ENCODE measurements at places on chromosomes 2 and 18. TPM values are rescaled to one million over a fixed set of nuclear protein-coding genes. Genes with fewer than 3 reads are reported as not detected.

Gene PPP1R1C
- 9.3 TPM for total RNA-seq

DNA sequence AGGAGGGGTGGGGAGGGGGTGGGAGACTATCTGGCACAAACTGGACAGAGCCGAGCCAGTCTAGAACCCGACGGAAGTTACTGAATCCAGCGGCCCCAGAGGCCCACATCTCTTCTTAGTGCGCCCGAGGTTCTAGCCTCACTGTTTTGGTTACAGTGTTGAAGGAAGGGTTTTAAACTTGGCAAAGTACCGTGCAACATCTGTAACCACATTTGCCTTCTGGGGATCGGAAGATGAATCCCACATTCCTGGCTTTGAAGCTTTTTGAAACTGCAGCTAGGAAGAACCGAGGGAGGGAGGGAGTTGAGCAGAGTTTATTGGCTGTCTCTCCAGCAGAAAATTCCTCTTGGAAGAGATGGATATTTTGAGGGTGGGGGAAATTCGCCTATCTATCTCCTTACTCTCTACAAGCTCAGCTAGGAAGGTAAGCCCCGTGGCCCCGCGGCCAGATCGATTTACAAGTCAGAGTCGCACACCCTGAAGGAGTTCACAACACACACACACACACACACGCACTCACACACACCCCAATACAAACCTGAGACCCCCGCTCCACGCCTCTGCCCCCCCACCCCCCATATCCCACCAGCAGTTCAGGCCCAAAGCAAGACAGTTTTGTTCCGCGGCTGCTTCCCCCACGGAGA, 1.0 kb downstream of the ACVR1 start:
- DNase-seq = peak; percentile 72

DNA sequence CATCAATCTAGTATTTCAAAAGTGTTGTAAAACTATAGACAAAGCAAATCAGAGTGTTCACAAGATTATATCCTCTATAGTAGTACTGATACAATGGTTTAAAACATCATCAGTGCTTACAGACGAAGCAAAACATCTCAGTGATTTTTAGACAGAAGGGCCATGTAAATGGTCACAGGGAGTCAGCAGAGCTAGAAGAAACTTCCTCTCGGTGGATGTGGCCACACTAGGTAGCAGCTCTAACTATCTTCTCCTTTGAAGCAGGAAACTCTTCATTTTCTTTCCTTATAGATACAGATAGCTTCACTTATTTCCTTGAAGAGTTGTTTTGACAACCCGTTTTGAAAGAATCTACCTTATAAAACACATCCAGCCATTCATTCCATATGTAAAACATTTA, 80.4 kb upstream of the CD226 start:
- no peak for DNase-seq

- DNase-seq = no peak
Measured at GRCh38 chr2:201183365-201183727, 405 bp downstream of the CASP10 start.

- DNase-seq = no peak
Measured at GRCh38 chr18:35136248-35136647, 95.0 kb downstream of the MAPRE2 start.

GRCh38 chr2:85797921-85798320, 44.1 kb downstream of the ATOH8 start:
- peak; percentile 74 for DNase-seq

GRCh38 chr2:205086662-205087061, 541.4 kb downstream of the PARD3B start:
- no peak for DNase-seq

Gene HOXD9
- not detected for total RNA-seq

Gene PDE6D
- total RNA-seq = 52.6 TPM

Gene SPP2
- not detected for total RNA-seq

GRCh38 chr2:163302141-163302540, 433.7 kb downstream of the FIGN start:
- no peak for DNase-seq

DNA sequence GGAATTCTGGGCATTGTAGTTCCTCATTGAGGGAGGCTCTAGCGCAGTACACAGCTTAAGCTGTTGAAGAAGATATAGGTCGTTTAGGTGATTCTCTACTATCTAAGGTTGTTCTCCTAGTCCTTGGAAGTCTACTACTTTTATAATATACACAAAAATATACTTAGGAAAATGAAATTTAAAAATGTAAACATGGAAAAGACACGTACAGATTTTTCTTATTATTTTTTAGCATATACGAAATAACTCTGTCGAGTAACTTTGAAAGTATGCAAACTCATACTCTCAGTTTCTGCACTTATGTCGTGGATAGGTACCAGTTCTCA, 272 bp upstream of the FASTKD1 start:
- DNase-seq = no peak

Gene KATNAL2
- 39.9 TPM for total RNA-seq

- DNase-seq = no peak
Measured at GRCh38 chr2:196415384-196415783, 224.1 kb upstream of the CCDC150 start.

GRCh38 chr2:39516347-39517101, 79.4 kb upstream of the MAP4K3 start:
- peak; percentile 52 for DNase-seq

Gene RAB6C
- total RNA-seq = not detected

Gene FOXD4L1
- not detected for total RNA-seq

DNA sequence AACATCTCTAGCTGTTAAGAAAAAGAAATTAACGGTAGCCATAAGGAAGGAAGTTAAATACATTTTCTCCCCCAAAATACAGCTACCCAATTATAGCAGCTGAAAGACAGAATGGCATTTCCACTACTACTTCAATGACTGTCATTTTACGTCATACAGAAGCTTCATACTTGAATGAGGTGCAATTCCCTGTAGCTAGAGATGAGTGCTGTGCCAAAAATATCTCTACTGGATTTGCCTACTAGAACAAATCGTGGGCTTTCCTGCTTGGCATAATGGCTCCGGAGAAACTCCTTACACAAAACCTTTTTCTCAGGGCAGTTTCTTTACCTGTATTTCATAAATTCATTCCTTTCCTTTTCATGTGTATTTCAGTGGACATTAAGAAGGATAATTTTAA, 36.3 kb upstream of the NRXN1 start:
- DNase-seq = no peak

Gene KIAA2012
- not detected for total RNA-seq

Gene MOGAT1
- total RNA-seq = 2.0 TPM

DNA sequence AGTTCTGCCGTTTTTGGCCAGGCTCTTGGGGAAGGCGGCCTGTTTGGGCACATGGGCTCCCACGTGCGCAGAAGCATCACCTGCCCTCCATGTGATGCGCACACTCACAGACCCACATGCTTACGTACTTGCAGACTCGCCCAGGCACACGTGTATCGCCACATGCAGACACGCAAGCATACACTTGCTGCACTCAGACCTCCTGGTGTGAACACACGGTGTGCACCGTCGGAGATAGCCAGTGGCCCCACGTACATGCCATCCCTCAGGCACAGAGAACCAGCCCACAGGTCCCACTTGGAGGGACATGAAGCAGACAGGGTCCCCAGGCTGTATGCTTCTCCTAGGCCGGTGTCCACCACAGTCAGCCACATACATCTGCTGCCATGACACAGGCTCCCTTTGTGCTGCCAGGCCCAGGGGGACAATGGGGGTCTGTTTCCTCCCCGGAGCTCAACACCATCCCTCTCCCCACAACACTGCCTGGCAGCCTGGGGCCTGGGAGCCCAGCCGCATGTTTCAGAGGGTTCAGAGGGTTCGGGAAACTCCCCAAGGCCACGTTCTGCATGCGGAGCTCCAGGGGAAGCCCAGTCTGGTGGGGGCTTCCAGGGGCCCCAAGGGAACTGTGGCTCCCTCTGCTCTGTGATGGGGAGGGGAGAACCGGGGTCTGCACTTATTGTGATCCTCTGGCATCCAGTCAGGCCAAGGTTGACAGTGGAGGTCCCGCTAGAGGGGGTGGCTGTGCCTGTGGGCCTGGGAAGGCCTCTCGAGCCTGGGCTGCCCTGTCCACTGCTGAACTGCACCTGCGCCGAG, 208.1 kb upstream of the HAAO start:
- DNase-seq = no peak

Gene INPP5D
- total RNA-seq = 4.2 TPM

- DNase-seq = peak; percentile 56
Measured at GRCh38 chr2:210172219-210172575, 988 bp upstream of the KANSL1L start.

DNA sequence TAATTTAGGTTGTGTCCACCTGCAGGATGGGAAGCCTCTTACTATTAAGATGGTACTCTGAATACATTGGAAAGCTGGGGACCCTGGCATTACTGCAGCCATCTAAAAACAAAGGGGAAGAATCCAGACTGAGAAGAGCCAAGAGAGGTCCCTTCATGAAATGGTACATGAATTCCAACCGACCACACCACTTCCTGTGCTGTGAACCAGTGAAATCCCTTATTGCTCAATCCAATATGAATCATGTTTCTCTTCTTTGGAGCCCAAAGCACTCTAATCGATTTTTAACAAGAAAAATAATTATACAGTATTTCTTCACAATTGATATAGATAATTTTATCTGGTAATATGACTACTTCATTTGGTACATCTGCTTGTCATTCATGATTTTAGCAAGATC, 479.7 kb upstream of the RAB6C start:
- no peak for DNase-seq

Gene ZNF514
- 28.7 TPM for total RNA-seq

Data from neural progenitor cell (in vitro differentiated cells).